ENCODE measurements at places on chromosomes 7 and 10. TPM values are rescaled to one million over a fixed set of nuclear protein-coding genes. Genes with fewer than 3 reads are reported as not detected.

GRCh38 chr7:33040803-33041516 is 21.6 kb downstream of the NT5C3A start:
- no peak for DNase-seq

DNA sequence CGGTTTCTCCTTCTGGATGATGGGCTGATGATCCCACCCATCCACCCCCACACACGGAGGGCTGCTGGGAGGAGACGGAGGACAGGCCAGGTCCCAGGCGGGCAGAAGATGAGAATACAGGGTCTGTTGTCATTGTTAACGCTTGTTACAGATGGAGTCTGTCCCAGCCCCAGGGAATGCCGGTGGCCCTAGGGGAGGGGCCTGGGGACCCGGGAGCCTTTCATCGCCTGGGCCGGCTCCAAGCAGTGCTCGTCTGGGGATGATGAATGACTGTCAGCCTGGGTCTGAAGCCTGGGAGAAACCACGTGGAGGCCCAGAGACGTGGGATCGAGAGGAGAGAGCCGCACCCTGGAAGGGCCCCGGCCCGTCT is 69.2 kb downstream of the UNCX start:
- no peak for DNase-seq

DNA sequence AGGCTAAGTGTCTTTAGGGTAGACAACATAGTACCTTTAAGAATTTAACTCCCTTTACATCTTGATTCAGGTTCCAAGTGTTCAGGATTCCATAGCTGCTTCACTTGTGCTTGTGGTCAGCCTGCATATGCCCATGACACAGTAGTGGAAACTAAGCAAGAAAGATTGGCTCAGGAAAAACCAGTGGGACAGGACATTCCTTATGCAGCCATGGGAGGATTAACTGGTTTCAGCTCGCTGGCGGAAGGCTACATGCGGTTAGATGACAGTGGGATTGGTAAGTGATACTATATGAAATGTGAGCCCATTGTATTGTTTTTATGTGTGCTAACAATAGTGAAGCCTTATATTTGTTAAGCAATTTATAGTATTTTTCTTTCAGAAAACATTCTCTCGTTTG is 11.3 kb downstream of the FAM221A start:
- DNase-seq: no peak

DNA sequence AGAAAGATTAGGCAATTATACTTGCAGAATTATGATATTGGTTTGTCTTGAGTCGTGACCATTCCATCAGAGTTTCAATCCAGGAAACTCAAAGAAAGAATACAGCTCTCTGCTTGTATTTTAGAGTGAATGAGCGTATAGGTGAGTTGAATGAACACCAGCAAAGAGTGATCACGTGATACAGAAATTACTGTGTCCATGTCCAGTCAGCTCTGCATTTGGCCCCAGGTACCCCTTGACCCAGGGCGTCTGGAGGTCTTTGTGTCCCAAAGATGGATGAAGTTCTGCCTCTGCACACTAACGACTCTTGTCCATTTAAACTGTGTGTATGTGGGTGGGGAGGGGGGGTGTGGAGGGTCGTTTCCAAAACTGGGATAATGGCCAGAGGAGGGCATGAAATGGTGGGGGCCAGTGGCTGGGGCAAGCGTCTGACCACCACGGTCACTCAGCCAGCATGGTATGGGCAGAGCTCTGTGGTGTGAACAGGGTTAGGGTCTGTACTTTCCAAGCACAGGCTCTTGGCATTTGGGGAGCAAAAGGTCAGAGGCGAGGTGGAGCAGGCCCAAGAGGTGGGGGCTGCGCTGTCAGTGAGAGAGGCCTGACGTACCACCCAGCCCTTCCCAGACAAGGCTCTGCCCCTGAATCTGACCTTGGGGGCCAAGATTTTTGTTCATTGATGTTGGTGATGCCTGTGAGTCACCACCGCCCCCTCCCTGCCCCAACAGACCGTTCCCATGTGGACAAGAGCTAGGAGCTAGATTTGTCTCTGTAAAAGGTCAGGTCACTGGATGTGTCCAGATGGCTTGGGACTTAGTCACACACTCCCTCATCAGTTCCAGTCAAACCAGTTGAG is 1.4 kb downstream of the PTPRE start:
- DNase-seq: peak; percentile 81

DNA sequence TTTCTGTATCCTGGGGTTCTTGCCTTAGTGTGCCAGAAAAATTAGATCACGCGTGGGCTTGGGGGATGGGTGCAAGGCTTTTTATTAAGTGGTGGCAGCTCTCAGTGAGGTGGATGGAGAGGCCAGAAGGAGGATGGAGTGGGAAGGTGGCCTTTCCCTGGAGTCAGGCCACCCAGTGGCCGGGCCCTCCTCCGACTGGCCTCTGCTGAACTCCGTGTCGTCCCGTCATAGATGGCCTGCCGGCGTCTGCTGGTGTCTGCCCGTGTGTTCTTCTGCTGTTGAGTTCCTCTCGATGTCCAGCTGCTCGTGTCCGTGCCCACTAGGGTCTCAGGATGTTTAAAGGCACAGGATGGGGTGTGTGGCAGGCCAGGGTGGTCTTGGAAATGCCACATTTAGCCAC is 4.0 kb upstream of the ZNF746 start:
- no peak for DNase-seq

GRCh38 chr10:133013463-133013862 is 71.1 kb upstream of the CFAP46 start:
- DNase-seq: no peak

DNA sequence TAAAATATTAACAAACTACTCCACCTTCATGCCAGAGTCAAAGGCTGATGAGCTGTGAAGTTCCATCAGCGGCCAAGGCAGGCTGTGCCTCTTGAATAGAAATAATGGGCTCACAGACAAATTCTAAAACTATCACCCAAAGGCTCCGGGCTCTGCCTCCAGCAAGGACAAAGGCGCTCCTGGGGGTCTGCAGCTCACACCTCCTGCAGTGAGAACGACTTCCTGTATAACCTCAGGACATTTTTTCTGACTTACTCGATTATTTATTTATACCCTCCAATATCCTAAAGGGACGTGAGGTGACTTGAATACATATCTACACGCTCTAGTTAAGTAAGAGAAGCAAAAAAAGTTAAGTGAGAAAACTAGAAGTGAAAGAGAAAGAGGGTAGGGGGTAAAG is 500.7 kb downstream of the CCSER2 start:
- no peak for DNase-seq

- no peak for DNase-seq
Measured at GRCh38 chr7:151684408-151685175, 164.9 kb upstream of the RHEB start.

DNA sequence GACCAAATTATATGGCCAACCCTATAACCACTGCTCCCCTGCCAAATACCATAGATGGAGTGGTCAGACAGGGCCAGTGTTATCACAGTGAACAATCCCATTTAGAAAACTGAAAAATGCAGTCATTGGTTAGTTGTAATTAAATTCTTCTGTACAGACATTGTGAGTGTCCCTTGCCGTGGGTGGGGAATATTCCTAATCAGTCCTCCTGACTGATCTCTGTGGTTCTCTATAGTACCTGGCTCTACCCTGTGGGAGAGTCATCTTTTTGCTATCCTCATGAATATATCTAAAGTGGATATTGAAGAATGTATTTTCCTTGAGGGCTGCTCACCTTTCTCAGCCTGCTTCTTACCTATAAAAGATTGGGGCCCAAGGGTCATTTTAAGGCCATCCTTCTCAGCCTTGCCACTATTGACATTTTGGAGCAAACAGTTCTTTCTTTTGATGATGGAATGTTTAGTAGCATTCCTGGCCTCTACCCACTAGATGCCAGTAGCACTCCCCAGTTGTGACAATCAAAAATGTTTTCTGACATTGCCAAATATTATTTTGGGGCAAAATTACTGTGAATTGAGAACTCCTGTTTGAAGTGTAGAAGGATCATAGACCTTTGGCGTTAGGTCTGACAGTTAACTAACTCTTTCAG is 110.2 kb downstream of the MAPK8 start:
- no peak for DNase-seq

- DNase-seq: peak; percentile 47
Measured at GRCh38 chr7:43869867-43870240, 537 bp upstream of the MRPS24 start.

DNA sequence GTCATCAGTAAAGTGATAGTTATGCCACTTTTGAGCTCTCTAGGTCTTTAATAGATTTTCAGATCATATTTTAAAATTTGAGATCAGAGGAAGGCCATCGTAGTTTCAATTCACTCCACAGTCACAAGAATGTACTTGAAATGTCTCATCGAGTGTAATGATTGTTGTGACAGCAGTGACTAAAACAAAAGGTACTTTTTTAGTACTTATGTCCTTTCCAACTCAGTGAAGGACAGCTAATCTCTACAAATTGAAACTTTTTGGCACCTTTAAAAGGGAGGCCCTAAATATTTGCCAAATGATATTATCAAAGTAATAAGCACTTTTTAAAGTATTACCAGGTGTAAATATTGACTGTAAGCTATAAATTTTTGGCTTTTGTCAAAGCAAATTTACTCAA is 702.9 kb upstream of the GRM3 start:
- no peak for DNase-seq

GRCh38 chr7:132655131-132655727 is 79.0 kb upstream of the PLXNA4 start:
- DNase-seq: no peak

- DNase-seq: no peak
Measured at GRCh38 chr7:86664486-86664885, 20.8 kb downstream of the GRM3 start.

GRCh38 chr7:140047197-140047596 is 15.6 kb downstream of the PARP12 start:
- no peak for DNase-seq

- peak; percentile 11 for DNase-seq
Measured at GRCh38 chr10:24849051-24849450, 103.4 kb downstream of the PRTFDC1 start.

DNA sequence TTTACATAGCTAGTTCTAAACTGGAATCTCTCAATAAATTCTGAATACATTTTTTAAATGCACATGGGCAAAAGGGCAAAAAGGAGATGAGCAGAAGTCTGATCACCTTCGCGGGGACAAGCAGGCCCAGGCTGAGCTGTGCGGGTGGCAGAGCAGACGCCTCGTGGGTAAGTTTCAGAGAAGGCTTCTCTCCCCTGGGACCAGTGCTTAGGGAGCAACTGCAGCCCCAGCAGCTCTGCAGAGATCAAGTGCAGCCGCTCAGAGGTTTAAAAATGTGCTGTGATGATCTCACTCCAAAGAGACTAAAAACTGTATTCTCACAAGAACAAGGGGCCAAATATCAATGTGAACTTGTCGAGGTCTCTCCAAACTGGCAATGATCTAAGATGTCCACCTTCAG is 264.3 kb upstream of the RNF32 start:
- no peak for DNase-seq

DNA sequence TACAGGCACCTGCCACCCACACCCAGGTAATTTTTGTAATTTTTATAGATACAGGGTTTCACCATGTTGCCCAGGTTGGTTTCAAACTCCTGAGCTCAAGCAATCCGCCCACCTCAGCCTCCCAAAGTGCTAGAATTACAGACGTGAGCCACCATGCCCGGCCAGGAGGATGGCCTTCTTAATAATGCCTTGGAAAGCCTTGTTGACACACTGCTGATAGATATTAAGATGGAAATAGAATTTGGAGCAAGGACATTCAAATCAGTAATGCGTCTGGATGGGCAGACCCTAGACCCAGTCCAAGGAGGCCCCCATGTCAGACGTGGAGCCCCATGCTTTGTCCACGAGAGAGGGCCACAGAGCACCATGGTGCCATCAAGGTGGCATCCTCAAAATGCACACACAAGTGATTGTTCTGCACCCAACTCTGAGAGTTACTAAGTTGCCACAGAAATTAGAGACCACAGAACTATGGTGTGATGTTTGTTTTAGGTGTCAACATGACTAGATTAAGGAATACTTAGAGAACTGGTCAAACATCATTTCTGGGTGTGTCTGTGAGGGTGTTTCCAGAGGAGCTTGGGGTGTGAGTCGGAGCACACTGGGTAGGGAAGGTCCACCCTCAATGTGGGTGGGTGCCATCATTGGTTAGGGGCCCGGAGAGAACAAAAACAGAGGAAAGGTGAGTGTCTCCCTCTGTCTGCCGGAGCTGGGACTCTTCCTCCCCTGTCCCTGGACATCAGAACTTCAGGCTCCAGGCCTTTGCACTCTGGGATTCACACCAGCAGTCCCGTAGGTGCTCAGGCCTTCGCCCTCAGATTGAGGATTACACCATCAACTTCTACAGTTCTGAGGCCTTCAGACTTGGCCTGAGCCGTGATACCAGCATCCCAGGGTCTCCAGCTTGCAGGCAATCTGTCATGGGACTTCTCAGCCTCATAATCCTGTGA is 34.5 kb downstream of the EBF3 start:
- DNase-seq: no peak

Gene GRID2IP
- under 0.01 TPM for total RNA-seq

Gene ZP3
- 1.8 TPM for total RNA-seq

Gene STOX1
- total RNA-seq: 0.22 TPM

Gene SRPK2
- 55.6 TPM for total RNA-seq

Measured in lung microvascular endothelial cell (primary cell).